Activated T-cell treated with anti-CD3 and anti-CD28 coated beads, Interleukin-2, amount 50 U/mL, for 72 hours (primary cell): ENCODE measurements at places on chromosomes 16 and 17.

- no peak for DNase-seq
Observed at GRCh38 chr16:12470311-12471229, 333.1 kb downstream of the CPPED1 start.

- no peak for DNase-seq
Observed at GRCh38 chr17:32463304-32463703, 19.0 kb downstream of the PSMD11 start.

DNA sequence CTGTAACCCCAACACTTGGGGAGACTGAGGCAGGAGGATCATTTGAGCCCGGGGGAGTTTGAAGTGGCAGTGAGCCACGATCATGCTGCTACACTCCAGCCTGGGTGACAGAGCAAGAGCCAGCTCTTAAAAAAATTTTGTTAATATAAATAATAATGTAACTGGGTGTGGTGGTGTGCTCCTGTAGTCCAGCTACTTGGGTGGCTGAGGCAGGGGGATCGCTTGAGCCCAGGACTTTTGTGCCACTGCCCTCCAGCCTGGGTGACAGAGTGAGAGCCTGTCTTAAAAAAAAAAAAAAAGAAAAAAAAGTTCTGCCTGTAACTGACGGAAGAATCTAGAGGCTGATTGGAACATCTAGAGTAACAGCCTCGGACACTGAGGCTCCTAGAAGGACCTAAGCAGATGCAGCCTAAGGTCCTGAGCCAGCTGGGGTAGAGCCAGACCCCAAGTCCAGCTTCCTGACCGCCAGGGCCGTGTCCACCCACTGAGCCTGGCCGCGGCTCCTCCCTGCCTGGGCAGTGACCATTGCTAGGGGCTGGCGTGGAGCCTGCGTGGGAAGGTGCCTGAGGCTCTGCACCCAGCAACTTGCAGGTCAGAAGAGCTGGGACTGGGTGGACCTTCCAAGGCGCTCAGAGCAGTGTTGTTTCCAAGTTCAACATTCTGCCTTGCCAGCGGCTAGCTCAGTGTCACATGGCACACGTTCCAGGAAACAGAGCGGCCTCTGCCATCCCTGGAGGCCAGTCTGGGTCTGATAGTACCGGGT, 209.4 kb upstream of the CIBAR2 start:
- DNase-seq = no peak

GRCh38 chr17:28498652-28499363, 7.3 kb upstream of the FOXN1 start:
- no peak for DNase-seq

DNA sequence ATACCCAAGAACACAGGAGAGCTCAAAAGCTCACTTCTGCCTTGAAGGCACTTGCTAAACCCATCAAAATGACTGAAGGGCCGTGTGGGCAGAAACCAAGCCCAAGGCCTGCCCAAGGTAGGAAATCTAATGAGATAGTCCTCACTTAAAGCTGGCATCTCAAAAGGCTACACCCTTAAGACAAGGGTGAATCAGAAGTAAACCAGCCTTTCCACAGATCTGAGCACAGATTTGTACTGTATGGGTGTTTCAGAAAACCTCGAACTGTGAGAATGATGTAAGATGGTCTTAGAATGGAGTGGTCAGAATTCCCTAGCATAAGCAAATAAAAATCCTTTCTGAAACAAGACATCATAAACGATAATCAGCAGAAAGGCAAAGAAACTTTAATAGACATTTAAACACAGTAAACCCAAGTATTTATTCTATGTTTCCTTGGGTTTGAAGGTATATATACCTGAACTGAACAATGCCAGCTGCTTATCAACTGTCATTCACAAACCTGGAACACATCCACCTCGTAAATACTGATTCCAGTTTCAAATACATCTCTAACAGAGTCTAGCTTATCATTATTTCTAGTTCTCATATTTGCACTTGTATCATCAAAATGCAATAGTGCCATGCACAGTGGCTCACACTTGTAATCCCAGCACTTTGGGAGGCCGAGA, 37.8 kb downstream of the GLG1 start:
- DNase-seq = no peak

- DNase-seq = no peak
Observed at GRCh38 chr16:83808573-83809014, 816 bp downstream of the HSBP1 start.

DNA sequence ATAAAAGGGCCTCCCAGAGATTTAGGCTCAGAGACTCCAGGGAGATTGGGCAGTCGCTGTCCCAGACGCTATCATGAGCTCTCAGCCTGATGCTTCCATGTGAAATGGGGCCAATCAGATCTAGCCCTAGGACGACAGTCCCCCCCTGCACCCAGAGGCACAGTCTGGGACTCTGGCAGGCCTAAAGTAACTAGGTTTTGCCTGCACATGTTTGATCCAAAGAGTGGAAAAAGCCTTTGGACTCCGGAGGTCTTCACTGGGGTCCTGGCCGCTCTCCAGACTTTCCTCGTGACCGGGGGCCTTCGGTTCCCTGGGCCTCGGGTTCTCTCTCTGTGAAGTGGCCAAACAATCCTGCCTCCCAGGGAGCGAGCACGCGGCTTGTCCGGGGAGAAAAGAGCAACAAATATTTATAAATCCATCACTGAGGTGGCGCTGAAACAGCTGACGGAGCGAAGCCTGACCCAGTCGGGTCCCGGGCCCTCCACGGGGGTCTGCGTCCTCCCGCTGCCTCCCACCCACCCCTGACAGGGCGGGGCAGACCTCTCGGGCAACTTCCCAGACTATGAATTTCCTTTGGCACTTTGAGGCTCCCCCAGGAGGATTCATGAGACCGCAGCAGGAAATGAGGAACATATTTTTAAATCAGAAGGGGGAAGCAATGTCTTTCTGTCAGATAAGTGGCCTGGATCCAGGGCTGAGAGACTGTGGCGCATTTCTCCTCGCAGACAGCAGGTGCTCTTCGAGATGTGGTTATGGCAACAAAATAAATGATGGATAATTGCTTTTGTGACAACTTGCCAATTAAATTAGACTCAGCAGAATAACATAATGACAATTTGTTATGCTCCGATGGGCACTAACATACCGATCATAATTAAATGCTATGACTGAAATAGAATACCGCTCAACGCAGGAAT, 38.9 kb downstream of the MRPS23 start:
- no peak for DNase-seq

DNA sequence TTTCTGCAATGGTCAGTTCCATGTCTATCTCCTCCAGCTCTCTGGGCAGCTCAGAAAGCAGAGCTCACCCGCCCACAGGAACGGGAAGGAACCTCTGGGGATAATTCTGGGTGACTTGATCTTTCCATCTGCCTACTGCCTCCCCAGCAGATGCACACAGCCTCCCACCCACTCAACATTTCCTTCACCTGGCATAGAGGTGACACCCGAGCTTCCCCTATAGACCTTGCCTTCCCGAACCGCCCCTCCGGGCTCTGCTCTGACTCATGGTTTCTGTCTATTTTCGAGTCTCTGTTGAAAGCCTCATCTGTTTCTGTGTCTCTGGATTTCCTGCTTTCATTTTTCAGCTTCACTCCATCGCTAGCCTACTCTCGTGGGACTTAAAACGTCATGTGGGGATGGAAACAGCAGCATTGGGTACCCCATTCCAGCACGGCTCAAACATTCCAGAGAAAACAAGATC, 11.4 kb downstream of the GGA3 start:
- peak; percentile 76 for DNase-seq

DNA sequence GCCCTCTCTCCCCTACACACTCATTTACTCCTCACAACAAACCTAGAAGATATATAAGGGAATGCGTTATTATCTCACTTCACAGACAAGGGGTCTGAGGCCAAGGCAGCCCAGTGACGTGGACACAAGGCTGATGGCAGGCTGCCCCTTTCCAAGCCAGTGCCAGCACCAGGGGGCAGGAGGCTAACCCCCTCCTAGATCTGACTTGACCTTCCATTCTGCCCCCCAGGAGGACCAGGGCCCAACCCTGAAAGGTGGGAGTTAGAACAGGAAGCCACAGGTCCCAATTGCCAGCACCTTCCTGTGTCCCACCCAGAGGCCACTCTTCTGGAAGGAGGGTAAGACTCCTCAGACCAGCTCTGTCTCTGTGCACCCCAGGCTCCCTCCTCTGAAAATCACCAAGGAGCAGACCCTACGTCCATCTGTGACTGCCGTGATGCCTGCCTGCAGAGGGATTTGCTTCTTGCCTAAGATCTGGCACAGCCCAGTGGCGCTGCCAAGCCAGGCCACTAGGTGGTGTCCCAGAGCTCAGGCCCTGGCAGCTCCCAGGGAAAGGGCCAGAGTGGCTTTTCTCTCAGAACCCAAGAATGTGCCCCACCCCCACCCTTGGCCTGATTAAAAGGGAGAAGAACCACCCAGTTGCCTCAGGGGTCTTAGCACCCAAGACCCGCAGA, 42.4 kb upstream of the MRPS23 start:
- DNase-seq = peak; percentile 84

GRCh38 chr17:53106886-53107285, 715.8 kb upstream of the KIF2B start:
- DNase-seq = no peak

GRCh38 chr17:81518113-81518784, 5.7 kb upstream of the ACTG1 start:
- DNase-seq = no peak

- no peak for DNase-seq
Observed at GRCh38 chr17:79926142-79926604, 86.9 kb upstream of the CBX4 start.

DNA sequence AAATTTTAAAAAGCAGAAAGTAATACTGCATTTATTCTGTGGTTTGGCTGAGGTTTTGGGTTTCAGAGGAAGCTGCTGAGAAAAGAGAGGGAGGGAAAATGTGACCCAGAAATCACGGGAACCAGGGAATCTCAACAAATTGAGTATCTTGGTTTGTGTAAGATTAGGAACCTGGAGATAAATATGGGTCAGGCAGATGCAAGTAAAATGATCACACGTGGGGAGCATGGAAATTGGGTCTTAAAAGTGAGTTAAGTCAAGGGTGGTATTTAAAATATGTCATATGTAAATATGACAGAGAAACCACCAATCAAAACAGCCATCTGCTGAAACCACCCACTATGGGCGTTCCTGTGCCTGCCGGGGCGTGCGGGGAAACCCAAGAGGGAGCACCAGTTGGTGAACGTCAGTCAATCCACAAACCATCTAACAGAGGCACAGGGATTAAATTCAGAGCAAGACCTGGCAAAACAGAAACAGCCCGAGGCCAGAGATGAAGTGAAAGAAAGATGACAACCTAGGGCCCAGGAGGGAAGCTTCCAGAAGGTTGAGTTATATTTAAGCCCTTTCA, 33.4 kb downstream of the CDH13 start:
- DNase-seq = peak; percentile 55

DNA sequence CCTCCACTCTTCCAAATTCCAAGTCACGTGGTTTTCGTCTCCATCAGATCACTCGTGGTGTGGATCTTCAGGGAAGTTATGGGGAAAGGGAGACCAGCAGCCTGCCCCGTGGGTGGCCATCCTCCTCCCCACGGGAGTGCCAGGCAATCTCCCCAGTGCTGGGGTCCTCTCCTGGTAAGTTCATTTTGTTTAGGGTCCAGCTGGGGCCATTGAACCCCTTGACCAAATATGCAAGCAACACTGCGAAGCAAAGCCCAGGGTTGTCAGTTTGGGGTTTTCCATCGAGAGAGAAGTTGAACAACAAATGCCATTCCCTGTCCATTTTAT, 4.1 kb upstream of the LCMT1 start:
- DNase-seq = no peak

DNA sequence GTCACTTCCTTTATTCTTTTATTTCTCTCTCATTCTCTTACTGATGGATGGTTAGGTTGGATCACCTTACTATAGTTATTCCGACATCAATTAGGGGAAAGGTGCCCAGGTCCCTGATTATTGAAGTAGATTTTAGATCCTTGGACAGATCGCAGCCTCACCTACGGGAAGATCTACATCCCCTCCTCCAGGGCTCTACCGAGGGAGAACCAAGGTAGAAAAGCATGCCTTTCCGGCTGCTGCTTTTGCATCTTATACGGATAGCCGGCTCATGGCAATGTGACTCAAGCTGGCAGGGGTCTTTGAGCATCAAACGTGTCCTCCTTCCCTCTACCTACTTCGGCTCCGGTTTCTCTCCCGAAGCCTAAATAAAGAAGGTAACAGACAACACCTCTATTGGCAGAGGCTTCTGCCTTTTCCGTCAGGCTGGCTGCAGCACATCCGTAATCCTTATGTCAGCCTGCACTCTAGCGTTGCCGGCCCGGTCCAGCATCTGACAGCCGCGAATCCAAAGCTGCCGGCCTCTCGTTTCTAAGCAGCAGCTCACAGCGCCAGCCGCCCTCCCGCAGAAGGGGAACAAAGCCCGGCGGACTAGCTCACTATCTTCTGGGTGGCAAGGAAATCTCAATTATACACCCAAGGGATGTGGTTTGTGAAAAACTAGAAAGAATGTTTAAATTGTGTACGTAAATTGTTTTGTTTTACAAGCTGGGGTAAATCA, 46.9 kb downstream of the IRX6 start:
- peak; percentile 3 for DNase-seq

DNA sequence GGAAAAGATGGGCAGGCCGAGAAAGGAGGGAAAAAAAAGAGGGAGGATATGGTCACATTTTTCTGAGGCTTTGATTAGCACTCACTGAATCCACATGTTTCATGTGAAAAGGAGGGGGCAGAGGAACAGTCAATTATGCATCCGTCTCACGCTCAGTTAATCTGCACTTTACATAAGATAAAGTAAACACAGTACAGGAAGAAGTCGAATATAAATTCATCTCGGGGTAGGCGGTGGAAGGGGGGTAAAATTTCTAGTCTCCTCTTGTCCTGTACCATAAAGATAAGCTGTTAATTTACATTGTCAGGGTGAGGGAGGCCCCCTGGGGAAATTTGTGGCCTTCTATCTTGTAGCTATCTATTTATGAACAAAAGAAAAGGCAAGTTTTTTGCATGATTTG, 73.1 kb upstream of the CES5A start:
- DNase-seq = no peak

DNA sequence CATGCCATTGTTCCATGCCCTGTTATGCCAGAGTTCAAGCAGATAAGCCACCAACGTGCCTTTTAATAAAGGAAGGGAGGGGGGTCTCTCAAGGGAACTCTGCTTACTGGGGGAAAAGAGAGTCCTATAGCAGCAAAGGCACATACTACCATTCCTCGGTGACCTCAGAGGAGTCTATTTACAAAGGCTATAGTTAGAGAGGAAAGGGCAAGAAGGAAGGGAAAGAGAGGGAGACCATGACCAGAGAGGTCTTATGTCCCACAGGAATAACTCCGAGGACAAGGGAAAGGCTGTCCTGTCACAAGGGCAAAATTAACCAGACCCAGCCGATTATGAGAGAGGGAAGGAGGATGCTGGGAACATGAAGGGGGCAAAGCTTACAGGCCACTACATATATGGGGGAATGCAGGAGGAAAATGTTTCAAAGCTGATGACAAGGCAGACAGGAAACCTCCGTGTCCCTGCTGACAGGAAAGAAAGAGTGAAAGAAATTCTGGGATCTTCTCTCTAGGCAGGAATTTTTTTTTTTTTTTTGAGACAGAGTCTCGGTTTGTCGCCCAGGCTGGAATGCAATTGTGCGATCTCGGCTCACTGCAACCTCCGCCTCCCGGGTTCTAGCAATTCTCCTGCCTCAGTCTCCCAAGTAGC, 51.5 kb downstream of the HIC1 start:
- DNase-seq = no peak
